ENCODE measurements at places on chromosomes 16 and 17.

DNA sequence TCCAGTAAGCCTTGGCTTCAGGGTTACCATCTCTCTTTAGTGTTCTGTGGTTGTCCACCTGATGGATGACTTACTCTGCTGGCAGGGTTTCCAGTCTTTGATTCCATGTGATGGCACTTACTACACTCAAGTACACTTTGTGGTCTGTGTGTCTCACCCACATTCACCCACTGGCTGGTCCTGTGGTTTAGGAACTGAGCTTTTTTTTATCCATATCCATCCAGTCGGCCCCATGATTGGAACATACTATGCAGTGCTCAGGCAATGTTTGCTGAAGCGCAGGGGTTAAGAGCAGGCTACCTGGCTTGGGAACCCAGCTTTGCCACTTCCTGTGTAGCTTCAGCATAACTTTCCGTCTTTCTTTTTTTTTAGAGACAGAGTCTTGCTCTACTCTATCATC lies 2.8 kb upstream of the FUS start:
- DNase-seq = no peak

GRCh38 chr17:57548421-57549410 lies 196.4 kb downstream of the CCDC182 start:
- DNase-seq = no peak

DNA sequence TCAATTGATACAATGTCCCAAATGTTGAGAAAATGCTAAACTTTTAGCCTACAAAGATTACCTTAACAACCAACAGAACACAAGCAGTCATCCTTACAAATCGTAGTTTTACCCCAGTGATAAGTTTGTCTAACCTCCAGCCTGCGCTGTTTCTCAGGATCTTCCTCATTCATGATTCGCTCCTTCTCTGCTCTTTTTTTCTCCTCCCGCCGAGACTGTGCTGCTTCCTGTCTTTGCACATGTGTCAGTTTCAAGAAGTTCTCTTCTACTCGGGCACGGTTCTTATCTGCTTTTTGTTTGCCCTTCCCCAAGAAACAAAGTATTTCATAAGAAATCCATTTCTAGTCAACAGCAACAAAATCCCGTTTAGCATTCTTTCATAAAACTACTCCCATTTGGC lies 10.2 kb upstream of the STRADA start:
- DNase-seq = no peak

DNA sequence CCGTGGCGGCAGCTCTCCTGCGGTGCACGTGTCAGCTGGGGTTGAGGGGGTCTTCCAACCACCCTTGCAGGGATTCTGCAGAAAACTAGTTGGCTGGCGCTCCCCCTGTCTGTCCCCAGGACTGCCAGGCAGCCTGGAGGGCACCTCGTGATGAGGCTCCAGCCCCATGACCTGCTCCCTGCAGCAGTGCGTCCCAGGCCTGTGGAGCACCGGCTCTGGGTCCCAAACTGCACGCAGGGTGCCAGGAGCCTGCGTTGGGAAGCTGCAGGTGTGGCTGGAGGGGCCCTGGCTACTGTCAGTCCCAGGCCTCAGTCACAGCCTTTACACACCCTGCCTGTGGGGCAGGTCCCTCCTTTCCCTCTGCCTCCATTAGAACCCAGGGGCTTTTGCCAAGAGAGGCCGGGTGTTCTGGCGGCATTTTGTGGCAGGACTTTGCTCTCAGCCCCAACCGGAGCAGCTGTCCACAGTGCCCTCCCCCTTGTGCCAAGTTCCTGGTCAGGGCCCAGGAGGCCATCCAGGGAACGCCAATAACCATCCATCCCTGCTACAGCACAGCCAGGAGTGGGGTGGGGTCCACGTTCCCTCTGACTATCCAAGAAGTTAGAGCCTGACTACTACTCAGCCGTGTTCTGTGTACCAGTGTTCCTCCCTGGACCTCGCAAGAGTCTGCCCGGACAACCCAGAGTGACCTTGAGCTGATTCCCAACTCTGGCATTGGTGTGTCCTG lies 9.2 kb downstream of the CHMP6 start:
- no peak for DNase-seq

GRCh38 chr17:58985971-58986370 lies 120.7 kb downstream of the TRIM37 start:
- no peak for DNase-seq

GRCh38 chr17:40937384-40937819 lies at the start of gene KRT23:
TSS of gene KRT23 (minus strand) at chr17:40937646. CDS start at chr17:40936603, 1,043 bp downstream.
- peak; percentile 87 for DNase-seq

- DNase-seq = no peak
Measured at GRCh38 chr17:12422651-12423050, 243.0 kb upstream of the MYOCD start.

- DNase-seq = no peak
Measured at GRCh38 chr16:879461-879861, 78.9 kb upstream of the GNG13 start.

GRCh38 chr16:55824473-55825000 lies 8.4 kb downstream of the CES1 start:
- DNase-seq = no peak

DNA sequence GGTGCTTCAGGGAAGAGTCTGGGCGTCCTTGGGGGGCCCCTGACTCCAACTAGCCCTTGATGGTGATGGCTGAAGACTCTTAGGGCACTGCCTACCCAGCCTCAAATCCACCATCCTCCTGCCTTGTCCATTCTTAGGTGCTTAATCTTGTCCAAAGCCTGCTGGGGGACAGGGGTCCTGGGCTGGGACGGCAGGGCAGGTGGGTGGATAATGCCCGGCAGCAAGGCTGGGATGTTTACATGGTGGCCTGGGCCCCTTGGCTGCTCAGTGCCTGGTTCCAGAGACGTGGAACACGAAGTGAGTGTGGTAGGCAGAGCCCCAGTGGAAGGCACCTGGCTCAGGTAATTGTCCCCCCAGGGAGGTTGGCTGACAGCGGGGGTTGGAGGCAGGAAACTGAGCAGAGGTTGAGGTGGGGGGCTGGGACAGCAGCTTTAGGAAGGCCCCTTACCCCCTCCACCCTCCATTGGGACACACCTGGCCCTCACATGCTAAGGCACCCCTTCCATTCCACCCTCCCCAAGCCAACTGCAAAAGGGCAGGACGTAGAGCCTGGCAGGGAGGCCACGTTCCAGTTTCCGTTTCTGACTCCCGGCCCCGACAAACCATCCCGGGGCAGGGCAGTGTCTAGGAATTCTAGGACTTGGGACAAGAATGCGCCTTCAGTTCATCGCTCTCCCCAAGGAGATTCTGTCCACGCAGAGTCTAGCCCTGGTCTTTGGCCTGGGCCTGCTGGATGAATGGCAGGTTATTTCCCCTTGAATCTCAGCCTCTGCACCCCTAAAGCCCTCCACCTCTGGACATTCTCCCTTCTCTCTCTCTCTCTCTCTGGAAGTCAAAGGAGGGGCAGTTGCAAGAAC lies 1.9 kb downstream of the FOXJ1 start:
- no peak for DNase-seq

DNA sequence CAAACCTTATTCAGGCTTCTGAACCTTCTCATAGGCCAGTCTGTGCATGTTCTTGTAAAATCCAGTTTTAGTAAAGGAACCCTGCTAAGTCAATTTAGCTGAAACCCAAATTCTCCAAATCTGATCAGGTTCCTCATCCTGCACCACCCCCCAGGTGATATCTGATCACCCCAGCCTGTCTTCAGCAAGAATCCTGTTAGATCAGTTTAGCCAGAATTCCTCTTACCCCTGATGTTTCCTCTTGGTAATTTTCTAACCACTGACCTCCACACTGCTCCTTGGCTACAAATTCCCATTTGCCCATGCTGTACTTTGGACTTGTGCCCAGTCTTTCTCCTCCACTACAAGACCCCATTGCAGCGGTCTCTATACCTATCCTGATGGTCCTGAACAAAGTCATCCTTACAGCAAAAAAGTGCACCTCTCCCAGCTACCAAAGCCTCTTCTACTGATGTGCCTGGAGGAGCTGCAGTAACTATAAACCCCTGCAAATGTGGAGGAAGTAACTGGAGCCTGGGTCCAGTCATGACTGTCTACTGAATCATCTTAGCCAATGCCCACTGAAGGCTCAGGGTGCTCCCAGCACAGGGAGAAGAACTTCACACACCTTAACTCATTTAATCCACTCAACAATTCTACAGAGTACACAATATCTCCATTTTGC lies 23.8 kb downstream of the TEX14 start:
- no peak for DNase-seq

DNA sequence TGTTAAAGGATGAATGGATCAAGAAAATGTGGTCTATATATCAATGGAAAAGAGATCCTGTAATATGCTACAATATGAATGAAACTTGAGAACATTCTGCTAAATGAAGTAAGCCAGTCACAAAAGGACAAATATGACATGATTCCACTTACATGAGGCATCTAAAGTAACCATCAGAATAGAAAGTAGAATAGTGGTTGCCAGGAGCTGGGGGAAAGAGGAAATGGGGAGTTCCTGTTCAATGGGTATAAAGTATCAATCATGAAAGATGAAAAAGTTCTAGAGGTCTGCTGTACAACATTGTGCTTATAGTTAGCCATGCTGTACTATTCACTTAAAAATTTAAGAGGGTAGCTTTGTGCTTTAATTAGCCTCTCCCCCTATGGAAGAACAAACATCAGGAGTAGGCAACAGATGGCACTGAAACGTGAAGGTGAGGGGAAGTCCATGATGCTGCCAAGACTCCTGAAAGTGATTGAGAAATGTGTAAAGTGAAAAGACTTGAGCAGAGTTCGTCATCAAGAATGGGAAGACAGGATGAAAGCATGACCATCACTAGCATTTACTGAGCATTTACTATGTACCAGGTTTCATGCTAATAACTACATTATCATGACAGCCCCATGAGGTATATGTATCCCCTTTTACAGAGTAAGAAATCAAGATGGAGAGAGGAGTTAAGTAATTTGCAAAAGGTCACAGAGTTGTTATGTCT lies 167.2 kb downstream of the CYB561 start:
- no peak for DNase-seq

DNA sequence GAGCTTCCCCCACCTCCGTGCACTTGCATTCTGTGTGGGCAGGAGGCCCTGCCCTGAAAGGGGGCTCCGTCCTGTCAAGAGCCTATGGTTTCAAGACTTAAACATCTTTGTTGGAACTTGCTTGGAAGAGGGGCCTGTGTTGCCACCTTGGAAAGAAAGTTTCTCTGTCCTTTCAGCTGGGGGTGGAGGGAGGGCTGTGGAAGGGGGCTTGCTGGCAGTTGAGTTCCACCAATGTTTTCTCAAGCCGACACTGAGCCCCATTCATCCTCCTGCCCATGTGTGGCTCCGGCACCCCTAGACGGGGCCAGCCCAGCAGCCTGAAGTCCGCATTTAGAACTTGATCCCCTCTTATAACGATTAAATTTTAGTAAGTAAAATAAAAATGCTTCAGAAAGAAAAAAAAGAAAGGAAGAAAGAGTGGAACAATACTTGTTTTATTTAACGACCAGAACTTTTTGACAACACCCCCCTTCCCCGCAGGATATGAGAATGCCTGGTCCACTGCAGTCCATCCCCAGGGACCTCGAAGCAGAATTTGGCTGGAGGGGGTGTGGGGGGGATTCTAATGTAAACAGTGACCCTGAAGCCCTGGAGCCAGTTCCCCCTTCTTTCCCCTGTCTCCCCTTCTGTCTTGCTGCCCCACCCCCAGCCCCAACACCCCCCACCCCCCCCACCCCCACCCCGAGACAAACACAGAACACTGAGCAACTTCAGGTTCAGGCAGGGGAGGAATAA lies 26.9 kb upstream of the CLEC18A start:
- DNase-seq = no peak

GRCh38 chr16:4052801-4053293 lies 63.4 kb downstream of the ADCY9 start:
- DNase-seq = no peak

DNA sequence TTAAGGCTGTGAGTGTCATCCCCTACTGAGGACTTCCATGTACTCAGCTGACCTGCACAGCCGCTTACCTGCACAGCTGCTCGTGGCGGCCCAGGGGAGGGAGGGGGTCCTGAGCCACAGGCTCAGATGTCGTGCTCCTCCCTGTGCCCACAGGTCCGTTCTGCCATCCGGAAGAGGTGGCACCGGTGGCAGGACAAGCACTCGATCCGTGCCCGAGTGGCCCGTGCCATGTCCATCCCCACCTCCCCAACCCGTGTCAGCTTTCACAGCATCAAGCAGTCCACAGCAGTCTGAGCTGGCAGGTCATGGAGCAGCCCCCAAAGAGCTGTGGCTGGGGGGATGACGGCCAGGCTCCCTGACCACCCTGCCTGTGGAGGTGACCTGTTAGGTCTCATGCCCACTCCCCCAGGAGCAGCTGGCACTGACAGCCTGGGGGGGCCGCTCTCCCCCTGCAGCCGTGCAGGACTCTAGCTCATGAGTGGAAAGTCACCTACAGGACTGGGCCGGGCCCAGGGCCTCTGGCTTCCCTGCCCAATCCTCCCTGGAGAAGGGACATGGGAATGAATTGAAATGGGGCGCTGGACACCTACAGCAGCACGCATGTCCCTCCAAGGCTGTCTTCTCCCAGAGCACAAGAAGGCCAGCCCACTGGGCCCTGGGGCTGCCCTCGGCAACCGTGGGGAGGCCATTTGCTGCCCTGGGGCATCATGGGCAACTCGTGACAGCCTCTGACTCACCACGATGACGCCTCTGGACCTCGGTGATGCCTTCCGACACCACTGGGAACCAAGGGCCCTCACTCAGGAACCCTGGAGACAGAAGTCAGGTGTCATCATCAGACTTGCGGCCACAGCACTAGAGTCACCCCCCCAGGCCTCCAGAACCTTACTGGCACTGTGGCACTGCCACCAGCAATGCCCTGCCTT lies 9.9 kb upstream of the SPPL2C start:
- no peak for DNase-seq

- peak; percentile 79 for DNase-seq
Measured at GRCh38 chr17:39625198-39625785, 1.5 kb upstream of the PPP1R1B start.

- DNase-seq = no peak
Measured at GRCh38 chr16:83279251-83279650, 528.5 kb upstream of the HSBP1 start.

DNA sequence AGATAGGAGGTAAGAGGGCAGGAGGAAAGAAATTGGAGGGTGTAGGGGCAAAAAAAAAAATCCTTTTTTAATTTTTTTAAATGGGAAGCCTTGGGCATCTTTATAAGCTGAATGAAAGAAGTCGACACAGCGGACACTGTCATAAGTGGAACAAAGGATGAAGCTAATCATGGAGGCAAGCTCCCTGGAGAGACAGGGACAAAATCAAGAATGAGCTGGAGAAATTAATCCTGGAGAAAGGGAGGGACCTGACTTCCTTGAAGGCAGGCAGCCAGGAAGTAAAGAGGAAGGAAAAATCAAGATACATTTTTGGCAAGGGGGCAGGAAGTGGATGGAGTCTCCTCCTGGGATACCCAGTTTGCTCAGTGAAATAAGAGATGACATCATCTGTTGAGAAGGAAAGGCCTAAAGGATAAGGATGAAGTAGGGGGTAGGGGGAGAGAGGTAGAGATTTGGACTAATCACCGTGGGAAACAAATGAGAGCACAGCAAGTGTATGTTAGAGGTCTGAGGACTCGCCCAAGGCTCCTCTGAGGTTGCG lies 179.3 kb downstream of the SLC39A11 start:
- no peak for DNase-seq

- DNase-seq = no peak
Measured at GRCh38 chr17:30086896-30087295, 29.7 kb upstream of the NSRP1 start.
